Pulmonary artery endothelial cell (primary cell): ENCODE measurements at places on chromosomes 7 and 10. TPM values are rescaled to one million over a fixed set of nuclear protein-coding genes. Genes with fewer than 3 reads are reported as not detected.

DNA sequence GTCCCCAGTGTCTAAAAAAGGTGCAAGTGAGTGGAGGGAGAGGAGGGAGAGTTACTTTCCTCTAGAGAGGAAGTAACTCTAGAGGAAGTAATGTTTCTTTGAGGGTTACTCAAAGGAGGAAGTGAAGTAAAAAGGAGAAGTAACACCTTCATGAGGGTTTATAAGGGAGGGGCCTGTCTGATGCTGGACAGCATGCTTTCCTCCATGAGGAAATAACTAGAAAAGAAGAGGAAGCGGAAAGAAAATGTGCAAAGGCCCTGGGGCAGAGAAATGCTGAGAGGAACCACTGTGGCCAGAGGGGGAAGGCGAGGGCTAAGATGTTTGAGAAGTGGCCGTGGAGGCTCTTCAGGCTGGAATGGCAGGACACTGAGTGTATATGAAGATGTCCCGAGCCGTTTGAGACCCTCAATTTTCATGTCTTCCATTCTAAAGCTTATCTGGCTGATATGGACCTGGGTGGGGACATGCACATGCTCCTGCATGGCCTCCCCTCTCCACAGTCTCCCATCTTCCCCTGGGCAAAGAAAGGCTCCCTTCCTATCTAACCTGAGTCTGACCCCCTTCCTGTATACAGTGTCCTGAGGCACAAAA lies 3.4 kb upstream of the SLC18A2 start:
- no peak for DNase-seq

DNA sequence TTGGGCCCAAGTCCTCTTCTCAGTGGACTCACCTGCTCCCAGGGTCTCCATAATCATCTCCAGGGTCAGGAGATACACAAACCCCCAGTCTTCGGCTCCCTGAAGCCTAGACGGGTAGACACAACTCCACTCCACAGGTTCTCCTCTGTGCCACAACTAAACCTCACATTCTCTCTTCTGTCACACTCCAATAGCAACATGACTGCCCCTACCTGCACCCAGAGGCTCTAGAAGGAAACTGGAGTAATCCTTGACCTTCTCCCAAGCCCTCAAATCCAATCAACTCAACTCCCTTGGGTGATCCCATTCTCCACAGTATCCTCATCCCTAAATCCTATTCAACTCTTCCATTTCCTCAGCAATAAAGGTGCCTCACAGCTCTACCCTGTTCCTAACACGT lies 16.2 kb downstream of the HNRNPF start:
- no peak for DNase-seq

- DNase-seq = no peak
These were observed 78.6 kb downstream of the NRF1 start for GRCh38 chr7:129689995-129690581.

- DNase-seq = no peak
These were observed at the start of gene TRPV6 for GRCh38 chr7:142885311-142886230. Gene TRPV6 (minus strand): TSS chr7:142885745.

UTF1 gene
- total RNA-seq = not detected in 2 replicates

- DNase-seq = no peak
These were observed 126.5 kb upstream of the HABP2 start for GRCh38 chr10:113426181-113426877.

DNA sequence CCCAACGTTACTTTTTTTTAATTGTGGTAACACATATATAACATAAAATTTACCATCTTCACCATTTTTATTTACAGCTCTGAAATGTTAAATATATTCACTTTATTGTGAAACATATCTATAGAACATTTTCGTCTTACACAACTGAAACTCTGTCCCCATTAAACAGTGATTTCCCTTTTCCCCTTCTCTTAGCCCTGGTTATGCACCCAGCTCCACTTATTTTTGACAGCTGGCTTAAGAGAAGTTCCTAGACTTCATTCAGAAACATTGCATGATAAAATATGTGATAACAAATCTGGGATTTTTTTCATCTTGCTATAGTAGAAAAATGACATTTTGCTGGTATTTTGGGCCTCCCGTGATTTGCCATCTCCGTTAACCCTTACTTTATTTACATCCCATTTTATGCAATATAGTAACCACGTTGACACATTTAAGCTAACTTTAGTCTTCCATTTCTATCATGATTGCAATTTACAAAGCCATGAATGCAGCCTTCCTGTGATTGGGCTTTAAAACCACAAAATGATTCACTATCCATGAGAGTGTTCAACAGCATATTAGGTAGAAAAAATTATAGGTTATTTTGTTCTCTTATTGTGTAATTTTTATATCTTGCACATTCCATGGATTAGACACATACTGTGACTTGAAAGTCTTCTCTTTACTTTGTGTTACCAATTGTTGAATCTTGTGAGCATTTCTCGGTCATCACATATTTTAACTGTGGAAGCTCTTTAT lies 139.6 kb downstream of the SND1 start:
- no peak for DNase-seq

- DNase-seq = no peak
These were observed 96.8 kb upstream of the SAMD8 start for GRCh38 chr10:75014516-75015230.

DNA sequence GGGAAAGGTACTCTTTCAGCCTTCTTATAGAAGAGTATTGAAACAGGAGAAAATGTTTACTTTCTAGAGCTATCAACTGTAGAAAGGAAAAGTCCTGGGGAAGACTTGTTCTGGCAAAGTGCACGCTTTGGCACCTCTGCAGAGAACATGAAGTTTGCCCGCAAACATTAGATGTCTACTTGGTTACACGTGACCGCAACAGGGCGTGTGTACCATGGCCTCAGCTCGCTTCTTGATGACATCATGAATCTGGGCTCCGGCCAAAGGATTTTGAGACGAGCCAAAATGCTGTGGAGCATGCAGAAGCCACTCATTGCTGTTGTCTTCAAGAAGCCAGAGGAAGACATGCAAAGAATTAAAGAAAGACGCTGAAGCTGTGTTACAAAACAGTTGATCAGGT lies 8.6 kb upstream of the TAS2R60 start:
- DNase-seq = no peak
